ENCODE measurements at places on chromosomes 12 and 14.

GRCh38 chr12:62248873-62249272 lies 11.3 kb upstream of the USP15 start:
- no peak for DNase-seq

GRCh38 chr12:9868951-9869306 lies 225 bp downstream of the CLEC2B start:
- no peak for DNase-seq

DNA sequence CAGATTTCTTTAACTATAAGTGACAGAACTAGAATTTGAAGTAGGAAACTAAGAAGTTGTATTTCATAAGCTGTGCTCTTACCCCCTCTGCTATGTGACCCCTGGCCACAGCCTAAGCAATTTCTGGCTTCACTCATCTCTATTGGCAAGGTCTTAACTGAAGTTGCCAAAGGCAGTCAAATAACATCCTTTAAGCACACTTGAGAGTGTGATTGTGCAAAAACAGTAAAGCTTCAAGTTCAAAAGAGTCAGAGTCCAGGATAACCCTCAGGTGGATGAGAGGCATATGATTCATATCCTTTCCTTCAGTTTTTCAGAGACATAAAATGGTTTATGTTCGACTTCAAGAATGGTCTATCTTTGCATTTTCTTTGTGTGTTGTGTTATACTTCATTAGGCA lies 45.2 kb downstream of the GRIP1 start:
- no peak for DNase-seq

GRCh38 chr12:92556637-92557421 lies 146.0 kb upstream of the PLEKHG7 start:
- DNase-seq, result no peak

- DNase-seq, result no peak
These were observed 141.0 kb downstream of the MSRB3 start for GRCh38 chr12:65419284-65420072.

DNA sequence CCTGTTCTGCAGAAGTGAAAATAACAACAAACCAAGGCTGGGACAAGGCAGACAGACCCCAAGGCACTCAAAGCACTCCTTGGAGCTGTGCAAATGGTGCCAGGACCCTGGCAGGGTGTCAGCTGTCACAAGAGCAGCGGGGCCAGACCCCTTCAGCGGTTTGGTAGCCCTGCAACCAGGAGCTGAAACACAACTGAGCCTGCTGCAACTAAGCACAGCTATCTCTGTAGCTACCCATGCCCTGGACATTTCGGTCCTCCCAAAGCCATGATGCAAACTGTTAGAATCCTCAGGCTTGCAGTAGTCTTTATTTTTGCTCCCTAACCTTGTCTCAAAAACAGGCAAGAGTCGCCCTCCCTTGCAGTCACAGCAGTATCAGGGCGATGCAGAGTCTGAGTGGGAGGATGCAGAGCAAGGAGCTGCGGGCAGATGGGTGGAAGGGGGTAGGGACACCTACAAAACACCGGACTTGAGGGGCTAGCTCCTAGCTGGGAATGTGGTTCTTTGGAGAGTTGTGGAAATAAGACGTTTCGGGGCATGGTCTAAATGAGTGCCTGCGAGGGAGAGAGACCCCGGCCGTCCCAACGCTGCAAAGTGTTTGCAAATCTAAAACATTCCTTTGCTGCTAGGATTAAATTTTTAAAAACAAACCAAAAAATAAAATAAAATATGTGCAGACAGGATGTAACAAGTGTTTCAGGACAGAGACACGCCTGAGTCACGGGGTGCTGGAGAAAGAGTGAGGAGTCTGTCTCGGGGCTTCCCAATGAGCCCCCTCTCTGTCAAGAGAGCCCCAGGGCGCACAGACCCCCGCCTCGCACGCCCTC lies 1.0 kb downstream of the NUAK1 start:
- DNase-seq, result no peak

- DNase-seq, result no peak
These were observed 33.4 kb downstream of the ADIPOR2 start for GRCh38 chr12:1724250-1724649.

- DNase-seq, result no peak
These were observed at the start of gene ANKS1B for GRCh38 chr12:99984271-99985128. TSS of gene ANKS1B (minus strand) at chr12:99984936. CDS start at chr12:99984237, 699 bp downstream.

DNA sequence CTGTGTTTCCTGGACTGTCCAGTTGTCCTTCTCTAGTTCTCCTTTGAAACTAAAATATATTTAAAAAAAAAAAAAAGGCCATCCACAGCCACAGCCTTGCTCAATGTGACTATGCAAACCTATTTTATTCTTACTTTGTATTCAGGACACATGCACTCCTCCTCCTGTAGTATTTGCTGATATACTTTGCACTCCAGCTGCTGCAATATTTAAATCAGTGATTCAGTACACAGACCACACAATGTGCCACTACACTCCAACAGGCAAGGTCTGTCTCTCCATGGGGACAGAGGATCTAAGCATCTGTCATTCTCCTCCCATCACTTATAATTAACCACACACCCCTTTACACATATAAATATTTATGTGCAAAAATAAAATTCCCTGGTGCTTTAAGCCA lies 40.2 kb upstream of the CCDC196 start:
- DNase-seq, result no peak

Data from NCI-H187 treated with DMSO at 0.1 percent for 48 hours (cell line).